Stimulated activated CD8-positive, alpha-beta memory T cell treated with anti-CD3 and anti-CD28 coated beads, Interleukin-12 subunit alpha, Interleukin-12 subunit beta, amount 100 ng/mL, for 4 hours (primary cell): ENCODE measurements at places on chromosomes 3 and 15.

GRCh38 chr3:7630925-7631324 is 770.0 kb downstream of the GRM7 start:
- no peak for DNase-seq

- no peak for DNase-seq
These were observed 85.6 kb downstream of the MYLK start for GRCh38 chr3:123798550-123798949.

GRCh38 chr3:154243353-154243752 is 80.9 kb downstream of the DHX36 start:
- no peak for DNase-seq

GRCh38 chr3:188338086-188338485 is 184.1 kb downstream of the LPP start:
- no peak for DNase-seq

DNA sequence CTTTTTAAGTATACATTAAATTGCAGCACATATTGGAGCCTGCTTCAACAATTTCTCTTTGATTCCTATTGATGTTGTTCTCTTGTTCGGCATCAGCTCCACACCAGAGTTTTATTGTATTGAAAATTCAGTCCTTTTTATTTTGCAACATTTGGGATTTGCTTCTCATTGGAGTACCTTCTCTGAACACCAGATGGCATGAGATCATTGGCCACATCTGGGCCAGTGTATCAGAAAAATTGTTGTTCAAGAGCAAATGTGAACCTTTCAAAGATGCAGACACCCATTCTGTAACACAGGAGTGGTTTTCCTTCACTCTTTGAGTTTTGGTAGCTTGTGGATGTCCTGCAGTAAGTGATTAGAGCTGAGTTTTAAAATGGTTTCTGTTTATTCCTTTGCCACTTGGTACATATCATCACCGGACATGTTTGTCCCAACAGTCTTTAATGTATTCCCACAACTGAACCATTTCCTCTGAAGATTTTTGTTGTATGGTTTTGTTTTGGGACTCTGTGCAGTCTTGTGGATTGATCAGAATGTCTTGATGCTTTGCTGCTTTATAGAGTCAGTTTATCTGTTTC is 96.1 kb downstream of the MCTP2 start:
- DNase-seq, result no peak
